ENCODE measurements at places on chromosomes 5 and 9. TPM values are rescaled to one million over a fixed set of nuclear protein-coding genes. Genes with fewer than 3 reads are reported as not detected.

TXNDC8 gene
- polyA plus RNA-seq, result not detected

FAM221B gene
- 0.03 TPM for polyA plus RNA-seq

CXCL14 gene
- polyA plus RNA-seq, result not detected

RNF183 gene
- polyA plus RNA-seq, result not detected

TMOD1 gene
- polyA plus RNA-seq, result 11.0 TPM

ADAM19 gene
- 6.0 TPM for polyA plus RNA-seq

GLRX gene
- 372 TPM for polyA plus RNA-seq

TNC gene
- not detected for polyA plus RNA-seq

FBLL1 gene
- polyA plus RNA-seq, result not detected

FAM78A gene
- 17.7 TPM for polyA plus RNA-seq

SLC1A1 gene
- 3.3 TPM for polyA plus RNA-seq

Measured in CD4-positive, CD25-positive, alpha-beta regulatory T cell (primary cell).